CD4-positive, alpha-beta T cell treated with Interleukin-15 for 4 hours (primary cell): ENCODE measurements at places on chromosomes 3 and 15.

DNA sequence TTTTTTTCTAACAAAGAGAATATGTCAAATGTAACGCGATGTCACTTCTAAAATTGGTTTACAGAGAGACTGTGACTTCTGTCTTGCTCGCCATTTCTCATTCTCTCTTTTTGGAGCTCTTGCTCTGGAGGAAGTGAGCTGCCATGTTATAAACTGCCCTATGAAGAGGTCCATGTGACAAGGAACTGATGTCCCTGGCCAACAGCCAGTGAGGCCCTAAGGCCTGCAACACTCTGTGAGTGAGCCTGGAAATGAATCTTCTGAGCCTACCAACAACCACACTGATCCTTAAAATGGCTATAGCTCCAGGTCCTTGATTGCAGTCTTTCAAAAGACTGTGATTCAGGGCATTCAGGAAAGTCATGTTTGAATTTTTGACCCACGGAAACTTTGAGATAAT, 49.9 kb downstream of the NMD3 start:
- DNase-seq, result no peak

DNA sequence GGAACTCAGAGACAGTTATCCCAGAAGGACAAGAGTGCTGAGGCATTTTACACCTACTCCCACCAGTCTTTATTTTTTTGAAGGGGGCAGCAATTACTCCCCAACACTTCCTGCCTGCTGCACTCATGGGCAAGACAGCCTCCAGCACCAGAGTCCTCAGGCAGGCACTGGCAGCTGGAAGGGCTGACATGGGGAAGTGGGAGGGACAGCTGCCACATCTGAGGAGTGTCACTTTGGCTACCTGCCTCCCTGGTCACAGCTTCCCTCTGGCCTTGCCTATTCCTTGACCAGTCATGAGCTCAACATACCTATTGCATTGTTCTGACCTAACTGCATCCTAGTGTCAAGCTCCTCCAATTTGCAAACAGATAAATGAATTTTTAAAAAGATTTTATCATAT, 10.2 kb upstream of the LACTB start:
- no peak for DNase-seq

- DNase-seq, result no peak
Observed at GRCh38 chr15:60283936-60284335, 113.8 kb downstream of the ANXA2 start.

- no peak for DNase-seq
Observed at GRCh38 chr3:169861871-169862270, 7.9 kb downstream of the LRRC31 start.

GRCh38 chr3:149339931-149340309, 6.5 kb upstream of the TM4SF18 start:
- DNase-seq, result no peak

- no peak for DNase-seq
Observed at GRCh38 chr3:197327701-197328100, 29.3 kb upstream of the DLG1 start.

DNA sequence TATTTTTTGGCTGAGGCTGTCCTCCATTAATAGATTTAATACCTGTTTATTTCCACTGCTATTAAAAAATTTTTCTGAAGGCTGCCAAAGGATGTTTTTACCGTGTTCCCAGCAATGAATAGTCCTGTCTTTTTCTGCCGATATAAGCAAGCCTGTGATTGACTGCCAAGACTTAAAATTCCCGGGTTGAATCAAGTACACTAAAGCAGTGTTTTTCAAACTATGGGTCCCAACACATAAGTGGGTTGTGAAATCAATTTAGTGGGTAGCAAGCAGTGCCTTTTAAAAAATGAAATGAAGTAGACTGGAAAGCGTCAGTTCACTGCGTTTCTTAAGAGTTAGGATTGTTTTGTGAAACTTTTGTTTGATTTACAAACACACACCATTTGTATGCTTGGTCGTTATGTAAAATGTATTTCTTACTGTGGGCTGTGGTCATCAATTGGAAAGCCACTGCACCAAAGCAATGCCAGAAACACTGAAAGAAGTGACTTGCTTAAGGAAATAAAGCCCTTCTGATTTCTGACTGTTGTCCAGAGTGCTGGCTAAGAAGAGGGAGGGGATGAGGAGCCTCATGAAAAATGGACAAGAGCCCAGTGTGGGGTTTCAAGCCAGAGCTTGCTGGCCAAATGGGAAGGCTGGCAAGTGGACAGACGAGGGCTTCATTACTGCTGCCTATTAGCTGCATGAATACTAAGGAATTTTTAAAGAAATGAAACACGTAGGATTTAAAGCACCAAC, 206.0 kb downstream of the THRB start:
- no peak for DNase-seq

GRCh38 chr3:174945276-174945675, 86.1 kb downstream of the NAALADL2 start:
- DNase-seq, result no peak

DNA sequence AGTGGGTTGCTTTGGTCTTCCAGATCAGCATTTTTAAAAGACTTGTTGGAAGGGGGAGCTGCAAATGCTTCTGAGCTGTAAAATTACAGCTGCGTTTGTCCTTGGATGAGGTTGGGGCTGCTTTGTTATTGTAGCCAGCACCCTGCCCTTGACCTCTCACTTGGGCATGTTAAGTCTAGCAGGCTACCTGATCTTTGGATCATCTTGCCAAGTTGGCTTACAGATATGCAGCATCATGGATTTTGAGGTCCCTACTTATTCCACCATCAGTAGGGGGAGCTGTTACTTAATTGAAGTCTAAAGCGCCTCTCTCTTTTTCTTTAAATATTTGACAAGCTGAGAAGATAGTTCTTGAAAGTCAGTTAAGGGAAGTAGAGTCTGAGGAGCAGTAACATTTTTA, 793.0 kb downstream of the MCTP2 start:
- no peak for DNase-seq

DNA sequence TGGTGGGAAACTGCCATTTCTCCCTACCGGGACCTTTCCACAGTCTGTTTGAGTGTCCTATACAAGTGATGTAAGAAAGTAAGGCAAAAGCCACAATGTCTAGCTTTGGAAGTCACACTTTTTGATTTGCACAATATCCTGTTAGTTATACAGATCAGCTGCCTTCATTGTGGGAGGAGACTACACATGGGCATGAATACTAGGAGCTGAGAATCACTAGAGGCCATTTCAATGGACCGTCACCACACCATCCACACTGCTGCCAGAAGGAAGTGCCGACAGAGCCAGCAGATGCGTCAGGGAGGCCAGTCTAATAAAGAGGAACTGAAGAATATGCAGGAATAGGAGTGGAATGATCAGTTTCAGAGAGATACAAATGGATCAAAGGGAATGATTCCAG, 65.8 kb downstream of the SCN11A start:
- no peak for DNase-seq

DNA sequence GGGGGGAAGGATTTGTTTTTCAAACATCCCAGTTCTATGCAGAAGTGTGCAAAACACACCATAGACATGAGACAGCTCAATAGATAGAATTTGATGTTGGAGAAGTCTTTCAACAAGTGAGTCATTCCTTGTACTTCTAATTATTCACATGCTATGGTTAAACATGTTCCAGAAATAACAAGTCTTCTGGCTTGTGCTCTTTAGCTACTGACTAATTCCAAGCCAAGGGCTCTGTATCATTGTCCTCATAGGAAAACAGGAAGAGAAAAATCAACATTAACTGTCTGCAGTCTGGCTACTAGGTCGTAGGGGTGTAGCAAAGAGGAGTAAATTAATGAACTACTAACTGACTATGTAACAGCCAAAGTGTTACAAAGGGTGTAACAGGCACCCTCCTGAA, 25.8 kb downstream of the LDHAL6B start:
- DNase-seq, result no peak

DNA sequence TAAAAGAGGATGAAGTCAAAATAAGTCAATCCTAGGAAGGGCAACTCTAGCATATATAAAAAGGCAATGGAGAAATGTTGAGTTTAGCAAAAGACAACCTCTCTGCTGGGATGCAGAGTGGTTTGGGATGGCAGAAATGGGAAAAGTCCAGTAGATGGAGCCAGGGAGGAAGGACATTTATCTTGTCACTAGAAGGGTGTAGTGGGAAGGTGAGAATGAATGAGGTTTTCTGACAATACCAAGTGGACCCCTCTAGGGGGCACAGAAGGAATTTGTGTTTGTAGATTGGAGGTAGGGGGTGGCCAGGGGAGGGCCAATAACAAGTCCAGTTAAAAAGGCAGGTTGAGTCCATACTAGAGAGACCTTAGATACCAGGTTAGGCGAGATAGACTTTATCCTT, 80.0 kb downstream of the THSD4 start:
- no peak for DNase-seq

DNA sequence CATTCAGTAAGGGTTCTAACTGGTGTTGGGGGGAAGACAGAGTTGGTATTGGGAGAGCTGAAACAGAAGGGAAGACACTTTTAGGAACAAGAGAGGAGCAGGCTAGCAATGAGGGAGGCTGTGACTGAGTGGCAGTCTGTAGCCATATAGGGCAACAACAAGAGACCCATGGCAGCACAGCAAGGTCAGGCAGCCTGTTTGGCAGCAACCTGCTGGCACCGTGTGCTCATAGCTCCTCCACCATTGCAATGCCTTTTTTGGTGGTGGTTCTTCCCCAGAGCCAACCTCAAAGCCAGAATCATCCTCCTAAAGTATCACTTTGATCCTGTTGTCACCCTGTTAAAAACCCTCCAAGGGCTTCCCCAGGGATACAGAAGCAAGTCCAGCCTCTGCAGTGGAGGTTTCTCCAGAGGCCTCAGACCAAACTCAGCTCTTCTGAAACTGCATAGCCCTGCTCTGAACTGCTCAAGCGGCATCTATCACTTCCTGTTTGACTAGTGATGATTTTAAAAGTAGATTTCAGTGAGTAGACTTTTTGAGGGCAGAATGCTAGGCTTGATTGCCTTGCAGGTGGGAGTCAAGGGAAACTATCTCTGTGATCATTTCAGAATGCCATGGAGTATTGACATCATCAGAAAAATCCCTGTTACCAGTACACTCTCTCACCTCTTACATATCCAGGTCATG, 176.9 kb downstream of the STAC start:
- DNase-seq, result no peak

GRCh38 chr3:93906245-93906644, 67.5 kb downstream of the PROS1 start:
- DNase-seq, result no peak

DNA sequence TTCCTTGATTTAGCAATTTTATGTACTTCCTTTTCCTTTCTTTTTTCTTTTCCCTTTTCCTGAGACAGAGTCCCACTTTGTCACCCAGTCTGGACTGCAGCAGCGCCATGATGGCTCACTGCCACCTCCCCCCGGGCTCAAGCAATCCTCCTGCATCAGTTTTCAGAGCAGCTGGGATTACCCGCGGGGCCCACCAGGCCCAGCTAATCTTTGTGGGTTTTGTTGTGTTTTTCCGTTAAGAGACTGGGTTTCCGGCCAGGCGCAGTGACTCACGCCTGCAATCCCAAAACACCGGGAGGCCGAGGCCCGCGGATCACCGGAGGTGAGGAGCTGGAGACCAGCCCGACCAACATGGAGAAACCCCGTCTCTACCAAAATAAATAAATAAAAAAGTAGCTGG, 17.7 kb downstream of the GOLGA8S start:
- DNase-seq, result no peak

- DNase-seq, result no peak
Observed at GRCh38 chr3:75978686-75979085, 193.3 kb upstream of the ZNF717 start.

- DNase-seq, result no peak
Observed at GRCh38 chr15:63922916-63923315, 89.2 kb upstream of the HERC1 start.

- DNase-seq, result no peak
Observed at GRCh38 chr3:167761302-167761701, 25.8 kb downstream of the SERPINI1 start.

- DNase-seq, result no peak
Observed at GRCh38 chr15:58330741-58331559, 100.8 kb upstream of the LIPC start.
